ENCODE measurements at places on chromosomes 7 and 10. TPM values are rescaled to one million over a fixed set of nuclear protein-coding genes. Genes with fewer than 3 reads are reported as not detected.
A peak's percentile ranks its signal among the peaks of the same experiment; 100 is the strongest.

DNA sequence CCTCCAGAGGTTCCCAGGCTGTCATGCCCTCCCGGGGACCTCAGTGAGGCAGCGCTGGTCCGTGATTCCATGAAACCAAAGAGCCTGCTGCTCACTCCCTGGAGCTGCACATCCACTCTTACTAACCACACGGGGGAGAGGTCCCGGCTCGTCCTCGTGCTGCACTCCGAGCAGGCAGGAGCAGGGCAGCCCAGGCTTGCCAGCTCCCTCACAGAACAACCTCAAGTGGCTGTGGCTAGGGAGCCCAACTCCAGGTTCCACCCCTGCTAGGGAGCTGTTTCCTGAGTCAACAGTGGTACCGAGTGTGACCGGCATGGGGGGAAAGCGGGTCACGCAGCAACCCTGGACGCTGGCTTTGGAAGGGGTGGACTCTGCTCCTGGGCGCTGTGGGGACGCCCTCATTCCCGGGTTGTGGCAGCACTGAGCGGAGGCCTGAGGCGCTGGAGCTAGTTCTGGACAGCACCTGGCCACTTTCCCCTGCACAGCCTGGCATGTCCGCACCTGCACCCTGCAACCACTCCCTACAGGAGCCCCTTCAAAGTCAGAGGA is 27.9 kb upstream of the PPP2R2D start:
- DNase-seq: no peak

GRCh38 chr7:604884-605531 is 85.4 kb upstream of the PDGFA start:
- no peak for DNase-seq

DNA sequence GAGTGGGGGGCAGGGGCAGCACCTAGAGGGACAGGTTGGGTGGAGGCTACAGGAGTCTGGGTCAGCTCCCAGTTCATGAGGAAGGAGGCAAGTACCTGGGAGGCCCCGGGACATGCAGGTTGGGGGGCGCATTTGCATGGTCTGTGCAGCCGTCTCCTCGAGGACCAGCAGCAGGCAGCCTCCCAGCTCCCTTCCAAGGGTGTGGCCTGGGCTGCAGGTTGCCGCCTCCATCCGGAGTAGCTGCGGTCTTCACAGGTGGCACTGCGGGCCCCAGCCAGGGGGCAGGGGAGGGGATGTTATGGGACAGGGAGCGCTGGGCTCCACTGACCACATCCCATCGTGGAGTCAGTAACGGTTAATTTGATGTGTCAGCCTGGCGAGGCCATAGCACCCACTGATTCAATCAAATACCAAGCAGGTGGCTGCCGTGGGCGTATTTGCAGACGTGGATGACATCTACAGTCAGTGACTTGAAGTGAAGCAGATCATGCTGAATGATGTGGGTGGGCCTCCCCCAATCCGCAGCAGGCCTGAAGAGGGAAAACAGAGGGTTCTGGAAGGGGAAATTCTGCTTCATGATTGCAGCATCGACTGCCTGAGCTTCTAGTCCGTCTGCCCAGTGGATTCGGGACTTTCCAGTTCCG is 81.6 kb downstream of the PRKAG2 start:
- DNase-seq: no peak

DNA sequence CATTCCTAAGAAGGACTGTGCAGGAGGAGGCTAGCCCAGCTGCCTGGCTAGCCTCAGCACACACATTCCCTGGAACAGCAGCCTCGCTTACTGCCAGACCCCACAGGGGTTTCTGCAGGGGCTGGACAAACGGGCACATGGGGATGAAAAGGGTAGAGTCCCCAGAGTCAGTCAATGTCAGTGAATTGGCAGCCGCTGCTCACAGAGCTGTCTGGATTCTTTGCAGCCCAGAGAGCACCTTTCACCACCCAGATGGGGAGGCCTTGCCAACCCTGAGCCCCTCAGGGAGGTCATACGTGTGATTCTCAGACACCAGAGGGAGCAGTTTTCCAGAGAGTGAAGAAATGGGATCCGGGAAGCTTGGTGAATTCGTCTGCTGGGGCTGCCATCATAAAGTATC is 143.3 kb downstream of the KCNMA1 start:
- peak; percentile 37 for DNase-seq

Gene GHRHR
- 0.77 TPM for polyA plus RNA-seq

Gene ABLIM1
- polyA plus RNA-seq: 20.0 TPM

- no peak for DNase-seq
These were observed 3.1 kb downstream of the STRA8 start for GRCh38 chr7:135236727-135237126.

DNA sequence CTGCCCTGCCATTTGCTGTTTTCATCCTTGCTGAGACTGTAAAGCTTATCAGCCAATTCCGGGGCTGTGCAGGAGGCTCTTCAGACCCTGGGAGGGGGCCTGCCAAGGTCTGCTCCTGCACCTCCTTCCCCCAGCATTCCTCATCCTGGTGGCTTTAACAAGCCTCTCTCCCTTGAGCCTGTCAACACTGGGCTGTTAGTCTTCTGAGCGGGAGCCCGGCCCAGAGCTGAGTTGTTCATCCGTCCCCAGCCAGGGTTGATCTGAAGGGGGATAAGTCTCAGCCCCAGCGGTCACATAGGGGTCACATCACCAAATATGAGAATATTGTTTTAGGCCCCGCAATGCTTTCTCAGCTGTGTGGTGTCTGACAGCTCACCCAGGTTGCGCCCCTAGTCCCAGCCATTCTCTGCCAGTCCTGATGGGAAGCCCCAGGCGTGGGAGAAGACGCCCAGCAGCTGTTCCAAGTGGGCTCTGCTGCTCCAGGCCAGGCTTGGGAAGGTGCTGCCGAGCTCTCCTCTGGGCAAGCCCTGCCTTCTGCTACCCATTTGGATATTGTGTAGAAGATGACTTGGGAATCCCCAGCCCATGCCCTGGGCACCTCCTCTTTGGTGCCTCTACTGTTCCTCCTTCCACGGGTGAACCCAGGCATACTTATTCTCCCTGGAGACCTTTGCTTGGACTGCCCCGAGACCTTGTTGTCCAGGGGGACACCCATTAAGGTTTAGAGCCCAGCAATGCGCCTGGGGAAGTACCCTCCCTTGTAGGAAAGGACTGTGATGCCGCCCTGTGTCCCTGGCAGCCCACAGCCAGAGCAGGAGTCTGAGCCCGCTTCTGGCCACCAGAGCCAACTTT is 23.5 kb upstream of the TRIM8 start:
- DNase-seq: peak; percentile 83

DNA sequence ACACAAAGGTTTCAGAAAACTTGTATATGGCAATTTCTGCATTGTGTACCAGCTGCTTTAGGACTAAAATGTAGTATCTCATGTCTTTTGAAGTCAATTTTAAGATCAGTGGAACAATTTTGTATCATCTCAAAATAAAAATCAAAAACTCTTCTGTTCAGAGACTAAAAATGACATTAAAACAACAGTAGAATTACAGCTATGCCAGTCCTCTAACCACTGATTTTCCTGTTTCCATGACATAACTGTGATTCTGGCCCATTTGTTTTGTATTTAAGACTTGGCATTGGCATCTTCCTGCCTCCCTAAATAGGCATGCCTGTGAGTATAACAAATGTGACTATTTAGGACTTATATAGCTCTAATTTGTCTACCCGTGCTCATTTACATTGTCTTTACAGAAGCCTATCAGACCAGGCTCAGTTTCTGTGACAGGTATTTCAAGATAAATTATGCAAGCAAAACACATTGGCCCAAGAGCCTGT is 29.1 kb upstream of the VPS41 start:
- no peak for DNase-seq

Gene PRF1
- polyA plus RNA-seq: 3.2 TPM

DNA sequence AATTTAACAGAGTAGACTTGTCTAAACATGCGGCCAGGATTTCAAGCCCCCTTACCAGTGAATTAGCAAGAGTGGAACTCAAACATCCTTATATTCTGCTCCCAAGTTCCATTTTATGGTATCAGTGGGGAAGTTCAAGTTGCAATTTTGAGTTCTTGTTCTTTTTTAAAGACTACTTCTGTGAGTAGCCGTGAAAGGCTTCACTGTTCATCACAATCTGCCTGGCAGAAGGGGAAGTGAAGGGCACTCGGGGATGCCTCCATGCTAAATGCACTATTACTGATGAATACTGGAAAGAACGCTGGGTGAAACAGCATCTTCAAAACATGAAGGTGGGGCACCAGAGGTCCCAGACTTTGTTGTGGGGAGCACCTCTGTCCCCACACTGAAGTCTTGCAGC is 22.4 kb upstream of the FGL2 start:
- no peak for DNase-seq

DNA sequence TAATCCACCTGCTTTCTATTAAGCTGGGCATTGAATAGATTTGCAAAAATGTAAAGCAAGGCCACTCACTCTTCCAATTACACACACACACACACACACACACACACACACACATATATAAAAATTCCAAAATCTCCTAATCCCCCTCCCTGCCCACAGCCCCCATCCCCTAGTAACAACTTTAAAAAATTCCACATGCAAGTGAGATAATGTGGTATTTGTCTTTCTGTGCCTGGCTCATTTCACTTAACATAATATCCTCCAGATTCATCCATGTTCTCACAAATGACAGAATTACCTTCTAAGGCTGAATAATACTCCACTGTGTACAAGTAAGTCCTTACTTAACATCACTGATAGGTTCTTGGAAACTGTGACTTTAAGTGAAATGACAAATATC is 24.2 kb downstream of the SH2D4B start:
- no peak for DNase-seq

DNA sequence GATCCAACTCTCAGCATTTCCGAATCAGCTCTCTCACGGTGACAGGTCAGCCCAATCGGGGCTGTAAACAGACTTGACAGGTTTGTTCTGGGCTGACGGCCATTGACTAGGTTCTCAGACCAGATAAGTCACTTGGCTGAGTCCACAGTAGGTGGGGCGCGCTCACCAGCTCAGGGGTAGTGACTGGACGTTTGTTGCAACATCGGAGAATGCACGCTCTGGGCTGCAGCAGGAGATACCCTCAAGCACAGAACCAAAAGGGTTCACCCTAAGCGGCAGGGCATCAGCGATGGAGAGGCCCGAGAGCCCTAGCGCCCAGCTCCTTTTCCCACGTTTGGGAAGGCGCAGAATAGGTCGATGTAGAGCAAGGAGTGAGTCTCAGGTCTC is 1.8 kb downstream of the KLLN start:
- DNase-seq: peak; percentile 66

Gene C10orf105
- 0.20 TPM for polyA plus RNA-seq

Gene NCF1
- 91.9 TPM for polyA plus RNA-seq

GRCh38 chr7:26201247-26202018 is at the start of gene CBX3:
TSS of gene CBX3 (plus strand) at chr7:26201745. CDS start at chr7:26202999, 1,254 bp downstream.
- DNase-seq: no peak

Gene ESYT2
- 16.4 TPM for polyA plus RNA-seq

Gene UCMA
- polyA plus RNA-seq: not detected

DNA sequence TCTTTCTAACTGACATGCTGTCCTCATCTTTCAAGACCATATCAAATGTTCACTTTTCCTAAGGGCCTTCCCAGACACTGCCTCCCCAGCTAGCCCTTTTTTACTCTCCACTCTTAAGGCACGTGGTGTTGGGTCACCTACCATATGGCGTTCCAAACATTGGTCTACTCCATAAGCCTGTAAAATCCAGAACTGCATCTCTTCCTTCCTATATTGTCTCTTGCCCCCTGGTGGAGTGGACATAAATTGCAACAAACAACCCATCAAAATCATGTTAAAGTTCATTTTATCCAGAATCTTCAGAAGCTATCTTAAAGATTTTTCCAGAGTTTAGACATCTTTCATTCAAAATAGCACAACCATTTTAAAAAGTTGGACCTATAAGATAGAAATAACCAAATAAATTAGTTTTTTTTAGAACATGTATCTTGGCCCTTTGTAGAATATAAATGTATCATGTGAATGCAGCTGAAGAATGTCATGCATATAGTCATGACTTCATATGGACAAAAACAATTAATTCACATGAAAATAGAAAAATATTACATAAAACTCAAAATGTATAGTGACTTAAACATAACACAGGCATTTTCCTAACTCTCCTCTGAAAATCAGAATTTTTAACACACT is 180.6 kb upstream of the CHRM2 start:
- DNase-seq: peak; percentile 3

DNA sequence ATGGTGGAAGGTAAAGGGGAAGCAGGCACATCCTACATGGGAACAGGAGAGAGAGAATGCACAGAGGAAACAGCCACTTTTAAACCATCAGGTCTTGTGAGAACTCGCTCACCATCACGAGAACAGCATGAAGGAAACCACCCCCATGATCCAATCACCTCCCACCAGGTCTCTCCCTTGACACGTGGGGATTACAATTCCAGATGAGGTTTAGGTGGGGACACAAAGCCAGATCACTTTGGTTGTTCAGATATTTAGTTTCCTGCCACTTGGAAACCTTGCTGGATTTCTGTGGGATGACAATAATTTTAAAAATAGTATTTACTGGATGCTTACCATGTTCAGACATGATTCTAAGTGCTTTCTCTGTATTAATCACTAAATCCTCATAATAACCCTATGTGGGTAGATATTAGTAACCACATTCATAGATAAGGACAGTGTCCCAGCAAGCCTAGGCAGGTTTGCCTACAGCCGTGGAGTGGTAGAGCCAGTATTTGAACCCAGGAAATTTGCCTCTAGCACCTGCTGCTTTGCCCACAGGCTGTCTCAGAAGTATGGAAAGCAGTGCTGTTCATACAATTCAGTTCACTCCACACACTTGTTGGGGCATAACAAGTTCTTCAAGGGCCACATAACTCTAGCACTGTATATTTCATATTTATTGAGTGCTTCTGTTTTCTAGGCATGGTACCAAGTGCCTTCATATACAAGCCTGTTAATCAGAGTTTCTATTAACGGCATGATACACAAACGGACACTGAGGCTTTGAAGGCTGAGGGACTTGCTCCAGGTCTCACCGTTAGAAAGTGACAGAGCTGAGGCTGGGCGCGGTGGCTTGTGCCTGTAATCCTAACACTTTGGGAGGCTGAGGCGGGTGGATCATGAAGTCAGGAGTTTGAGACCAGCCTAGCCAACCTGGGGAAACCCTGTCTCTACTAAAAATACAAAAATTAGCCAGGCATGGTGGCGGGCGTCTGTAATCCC is 8.3 kb downstream of the TLL2 start:
- peak; percentile 33 for DNase-seq

DNA sequence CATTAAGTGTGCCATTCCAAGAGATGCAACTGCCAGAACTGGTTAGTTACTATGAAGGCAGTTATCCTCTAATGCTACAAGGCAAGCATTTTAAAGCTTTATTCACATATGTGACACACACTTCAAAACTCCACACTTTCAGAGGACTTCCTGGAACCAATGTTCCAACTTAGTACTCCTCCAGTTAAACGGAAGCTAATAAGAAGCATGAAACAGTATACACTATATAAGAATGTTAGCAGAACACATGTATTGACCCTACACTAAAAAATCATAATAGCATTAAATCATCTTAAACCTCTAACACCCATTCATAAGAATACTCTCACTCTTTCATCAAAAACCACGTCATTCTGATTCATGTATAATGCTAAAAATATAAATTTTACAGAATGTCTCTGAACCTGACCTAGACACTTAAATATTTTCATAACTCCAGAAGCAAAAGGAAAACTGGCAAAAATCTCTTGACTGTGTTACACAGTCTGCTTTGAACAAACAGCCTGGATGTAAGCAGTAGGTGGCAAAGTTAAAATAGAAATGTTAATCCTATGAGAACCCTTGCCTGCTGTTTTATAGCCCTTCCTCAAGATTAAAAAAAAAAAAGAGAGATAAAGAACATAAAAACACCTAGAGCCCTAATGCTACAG is 135.0 kb downstream of the SEMA3C start:
- no peak for DNase-seq

Gene ENKUR
- polyA plus RNA-seq: 12.0 TPM

GRCh38 chr7:39686261-39686924 is 63.0 kb downstream of the RALA start:
- DNase-seq: no peak

Gene OR2A5
- not detected for polyA plus RNA-seq
